ENCODE measurements at places on chromosomes 2 and 18.

DNA sequence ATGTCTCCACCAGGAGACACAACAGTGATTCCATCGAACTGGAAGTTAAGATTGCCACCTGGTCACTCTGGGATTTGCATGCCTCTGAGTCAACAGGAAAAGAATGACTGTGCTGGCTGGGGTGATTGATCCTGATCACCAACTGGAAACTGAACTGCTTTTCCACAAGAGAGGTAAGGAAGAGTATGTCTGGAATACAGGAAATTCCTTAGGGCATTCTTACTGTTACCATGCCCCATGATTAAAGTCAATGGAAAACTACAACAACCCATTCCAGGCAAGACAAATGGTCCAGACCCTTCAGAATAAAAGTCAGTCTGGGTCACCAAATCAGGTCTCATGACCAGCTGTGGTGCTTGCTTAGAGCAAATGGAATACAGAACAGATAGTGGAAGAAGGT lies 12.0 kb upstream of the DDX1 start:
- no peak for DNase-seq

- no peak for DNase-seq
Observed at GRCh38 chr2:43852196-43852730, 13.5 kb downstream of the ABCG8 start.

GRCh38 chr18:3457261-3457724 lies 7.3 kb downstream of the TGIF1 start:
- DNase-seq: no peak

- no peak for DNase-seq
Observed at GRCh38 chr2:191013682-191013931, 364 bp downstream of the STAT1 start.

DNA sequence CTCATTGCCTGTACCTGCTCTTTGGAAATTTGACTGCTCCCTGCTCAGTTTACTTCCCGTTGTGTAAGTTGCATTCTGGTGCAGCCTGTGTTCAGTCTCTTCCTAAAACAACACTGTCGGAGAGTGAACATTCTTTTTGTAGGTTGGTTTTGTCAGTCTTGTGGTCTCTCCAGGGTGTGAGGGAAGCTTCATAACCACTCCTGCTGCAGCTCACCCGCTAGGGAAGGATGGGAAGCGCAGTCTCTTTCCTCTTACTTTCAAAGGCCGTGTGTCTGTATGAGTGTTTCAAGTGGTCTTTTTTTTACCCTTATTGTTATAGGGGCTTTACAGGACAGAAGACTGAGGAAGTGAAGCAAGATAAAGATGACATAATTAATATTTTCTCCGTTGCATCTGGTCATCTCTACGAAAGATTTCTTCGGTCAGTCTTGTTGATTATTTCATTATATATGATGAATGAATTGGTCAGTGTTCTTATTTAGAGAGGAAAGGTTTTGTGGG lies 87.2 kb downstream of the UGGT1 start:
- no peak for DNase-seq

DNA sequence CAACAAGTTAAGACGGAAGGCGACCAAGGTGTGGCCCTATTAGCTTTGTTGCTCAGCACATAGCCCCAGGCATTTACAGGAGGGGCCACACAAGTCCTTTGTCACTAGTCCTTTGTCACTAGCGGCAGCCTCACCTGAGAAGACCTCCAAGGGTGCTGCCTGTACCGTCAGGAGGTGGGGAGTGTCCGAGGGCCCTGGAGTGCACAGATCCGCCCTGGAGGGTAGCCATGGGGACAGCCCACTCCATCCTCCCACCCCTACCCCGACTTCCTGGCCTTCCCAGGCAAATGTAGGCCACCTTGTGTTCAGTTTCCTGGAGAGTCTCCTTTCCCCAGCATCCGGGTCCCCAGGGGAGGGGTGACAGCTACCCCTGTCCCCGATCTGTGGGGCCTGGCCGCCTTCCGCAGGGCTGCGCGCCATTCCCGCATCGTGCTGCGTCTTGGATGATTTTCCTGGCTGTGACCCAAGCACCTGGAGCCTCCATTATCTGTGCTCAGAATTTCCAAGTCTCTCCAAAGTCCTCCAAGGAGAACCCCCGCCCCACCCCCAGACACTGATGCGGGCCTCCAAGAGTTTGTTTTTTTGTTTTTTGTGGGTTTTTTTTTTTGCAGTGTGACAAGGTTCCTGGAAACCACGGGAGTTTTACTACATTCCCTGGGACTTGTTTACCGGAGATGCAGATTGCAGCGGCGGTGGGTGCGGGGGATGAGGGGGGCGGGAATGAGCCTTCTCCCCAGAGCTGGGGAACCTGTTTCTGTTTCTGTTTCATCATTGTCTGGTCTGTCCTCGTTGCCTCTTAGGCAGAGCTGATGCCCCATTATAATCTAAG lies 28.6 kb downstream of the TEX44 start:
- DNase-seq: no peak

- DNase-seq: no peak
Observed at GRCh38 chr2:6788614-6789013, 77.1 kb downstream of the CMPK2 start.

Measured in fibroblast of the aortic adventitia (primary cell).